HCEC 1CT (cell line): ENCODE measurements at places on chromosomes 2 and 18.

DNA sequence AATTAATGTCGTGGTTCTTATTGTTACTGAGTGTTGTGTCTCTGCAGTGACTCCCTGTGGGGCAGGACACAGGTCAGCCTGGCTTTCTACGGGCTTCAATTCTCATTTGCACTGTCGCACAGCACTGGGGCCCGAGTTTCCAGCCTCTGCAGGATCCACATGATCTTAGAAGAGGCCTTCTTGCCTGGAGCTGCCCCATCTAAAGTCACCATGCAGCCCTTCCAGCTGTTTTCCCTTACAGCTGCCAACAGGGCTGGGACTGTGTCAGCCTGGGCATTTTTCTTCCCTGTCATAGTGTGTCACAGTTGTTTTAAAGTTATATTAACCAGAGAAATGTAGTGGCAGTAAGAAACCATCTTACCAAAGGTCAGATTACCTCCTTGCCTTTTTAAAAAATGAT is 27.0 kb downstream of the FHL2 start:
- DNase-seq, result no peak

DNA sequence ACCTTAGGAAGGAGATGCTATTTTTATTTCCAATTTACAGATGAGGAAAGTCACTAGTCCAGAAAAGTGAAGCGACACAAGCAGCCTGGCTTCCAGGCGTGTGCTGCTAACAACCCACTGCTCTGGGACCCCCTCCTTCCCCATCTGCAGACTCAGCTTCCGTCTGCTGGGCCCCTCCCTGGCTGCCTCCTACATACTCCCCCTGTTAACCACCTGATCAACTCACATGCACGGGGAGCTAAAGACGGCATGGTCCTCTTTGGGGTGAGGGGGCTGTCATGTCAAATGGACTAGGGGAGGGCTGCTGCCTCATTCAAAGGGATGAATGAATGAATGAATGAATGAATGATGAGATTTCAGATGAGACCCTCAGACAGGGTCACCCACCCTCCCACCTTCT is 184.2 kb downstream of the CTIF start:
- no peak for DNase-seq

DNA sequence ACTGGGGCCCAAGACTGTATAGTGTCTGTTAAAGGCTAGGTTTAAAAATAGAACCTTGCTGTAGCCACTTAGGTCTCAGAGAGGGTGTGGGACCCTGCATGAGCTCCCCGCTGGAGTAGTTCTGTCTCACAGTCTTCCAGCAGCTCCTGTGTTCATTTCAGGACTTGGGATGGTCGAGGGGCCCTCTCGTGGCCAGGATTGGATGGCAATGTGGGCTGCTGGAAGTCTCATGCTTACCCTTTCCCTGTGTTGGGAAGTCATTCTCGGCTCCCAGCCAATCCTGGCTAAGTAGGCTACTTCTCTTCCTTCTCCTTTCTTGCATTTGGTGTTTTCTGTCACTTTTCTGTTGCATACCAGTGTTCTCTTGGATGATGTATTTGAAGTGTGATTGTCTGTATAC is 284.0 kb upstream of the GCFC2 start:
- DNase-seq, result no peak

DNA sequence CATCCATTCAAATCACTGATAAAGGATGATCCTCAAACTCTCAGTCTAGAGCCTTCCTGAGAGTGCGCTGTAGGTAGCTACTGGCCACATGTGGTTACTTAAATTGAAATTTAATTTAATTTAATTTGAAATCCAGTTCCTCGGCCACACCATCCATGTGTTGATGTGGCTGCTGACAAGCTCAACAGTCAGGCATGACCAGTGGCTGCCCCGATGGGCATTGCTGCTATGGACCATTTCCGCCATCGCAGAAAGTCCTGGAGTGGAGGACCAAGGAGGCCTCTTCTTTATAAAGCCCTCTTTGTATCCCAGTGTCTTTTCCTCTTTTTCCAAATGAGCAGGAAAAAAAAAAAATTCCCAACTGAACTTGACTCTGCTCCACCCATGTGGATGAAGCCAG is 100.6 kb downstream of the HDAC4 start:
- no peak for DNase-seq

GRCh38 chr2:145994910-145995309 is 1475.0 kb upstream of the ZEB2 start:
- DNase-seq, result no peak

- DNase-seq, result no peak
Measured at GRCh38 chr2:203772456-203773165, 66.2 kb downstream of the CD28 start.
